ENCODE measurements at places on chromosomes 16 and 17.
A peak's percentile ranks its signal among the peaks of the same experiment; 100 is the strongest.

GRCh38 chr17:82056729-82057621 is 5.3 kb downstream of the GPS1 start:
- DNase-seq = no peak

DNA sequence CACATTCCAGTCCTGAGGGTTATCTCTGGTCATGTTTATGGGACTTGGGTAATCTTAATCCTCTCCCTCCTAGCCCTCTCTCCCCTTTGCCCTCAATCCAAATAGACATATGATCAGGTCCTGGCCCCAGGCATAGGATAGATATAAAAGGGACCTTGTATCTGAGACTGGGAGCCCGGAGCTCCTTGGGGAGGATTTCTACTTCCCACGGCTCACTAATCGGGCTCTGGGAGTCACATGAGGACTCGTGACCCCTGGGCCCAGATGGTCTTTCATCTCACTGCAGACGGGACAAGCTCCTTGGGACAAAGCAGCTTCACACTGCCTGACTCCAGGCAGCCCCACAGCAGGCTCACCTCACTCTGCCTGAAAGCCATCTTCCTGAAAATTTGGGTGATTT is 57.8 kb upstream of the LYRM9 start:
- DNase-seq = no peak

DNA sequence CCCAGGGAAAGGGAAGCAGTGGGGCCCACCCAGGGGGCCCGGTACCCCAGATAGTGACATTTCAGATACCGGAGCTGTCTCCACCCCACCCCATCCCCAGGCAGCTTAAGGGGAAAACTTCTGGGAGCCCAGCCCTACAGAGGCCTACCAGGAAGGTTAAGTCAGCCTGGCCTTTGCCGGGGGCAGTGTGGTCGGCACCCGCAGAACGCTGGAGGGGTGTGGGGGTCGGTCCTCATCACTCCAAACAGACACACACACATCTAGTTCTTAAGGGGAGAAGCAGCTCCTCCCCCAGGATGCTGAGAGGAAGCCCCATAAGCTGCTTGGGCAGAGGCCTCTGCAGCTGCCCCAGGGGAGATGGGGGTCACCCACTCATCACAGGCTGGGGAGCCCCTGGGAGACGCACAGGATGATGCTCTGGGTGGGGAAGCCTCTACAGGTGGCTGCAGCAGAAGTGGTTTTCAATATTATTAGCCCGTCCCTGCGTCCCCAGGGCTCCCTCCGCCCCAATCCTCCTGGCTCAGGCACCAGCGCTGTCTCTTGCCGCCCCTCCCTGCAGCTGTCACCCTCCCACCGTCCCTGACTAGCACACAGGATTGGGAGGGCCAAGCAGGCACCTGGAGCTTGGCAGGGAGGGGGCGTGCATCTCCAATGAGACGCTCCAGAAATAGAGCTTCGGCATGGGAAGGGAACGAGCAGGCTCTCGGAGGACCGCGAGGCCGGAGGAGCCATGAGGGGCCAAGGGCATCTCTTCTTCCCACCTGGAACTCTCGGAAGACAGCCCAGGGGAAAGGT is 1.4 kb upstream of the ABR start:
- no peak for DNase-seq

- no peak for DNase-seq
These were observed 23.9 kb upstream of the CAPNS2 start for GRCh38 chr16:55542459-55543082.

GRCh38 chr16:61403386-61403785 is 632.9 kb downstream of the CDH8 start:
- no peak for DNase-seq

GRCh38 chr17:45018514-45018847 is 33.0 kb downstream of the DCAKD start:
- no peak for DNase-seq

DNA sequence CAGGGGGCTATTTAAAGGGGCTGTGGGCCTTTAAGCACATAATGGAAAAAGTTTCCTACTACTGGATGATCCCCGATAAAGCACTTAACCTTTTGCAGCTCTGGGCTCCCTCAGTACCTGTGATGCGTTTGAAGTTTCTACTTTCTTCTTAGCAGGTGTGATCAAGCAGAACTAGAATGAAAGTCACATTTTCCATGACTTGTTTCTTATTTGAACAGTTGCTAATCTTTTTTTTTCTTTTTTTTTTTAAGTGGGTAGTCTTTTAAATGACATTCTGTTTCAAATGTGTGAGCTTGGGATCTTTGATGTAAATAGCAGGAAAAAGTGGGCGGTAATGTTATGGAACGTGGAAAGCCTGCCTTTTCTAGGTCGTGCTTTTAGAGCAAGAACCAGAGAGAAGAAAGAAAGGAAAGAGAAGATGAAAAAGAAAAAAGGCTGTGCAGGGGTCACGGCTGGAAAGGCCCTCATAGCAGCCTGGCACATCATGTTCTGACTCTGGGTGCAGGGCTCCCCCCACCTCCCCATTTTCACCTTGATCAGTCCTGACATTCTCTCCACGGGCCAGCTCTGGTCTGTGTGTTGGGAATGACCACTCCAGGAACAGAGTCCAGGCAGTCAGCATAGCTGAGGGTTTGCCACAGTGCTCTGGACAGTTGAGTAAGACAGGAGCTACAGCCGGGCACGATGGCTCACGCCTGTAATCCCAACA is 150.6 kb downstream of the CLEC16A start:
- no peak for DNase-seq

GRCh38 chr17:71725811-71726210 is 395.0 kb upstream of the SOX9 start:
- DNase-seq = no peak

GRCh38 chr17:42311240-42312034 is 23.1 kb downstream of the STAT5A start:
- DNase-seq = peak; percentile 89

- DNase-seq = no peak
These were observed 179.4 kb downstream of the COPRS start for GRCh38 chr17:31679667-31680066.

- no peak for DNase-seq
These were observed 64.1 kb downstream of the PLD6 start for GRCh38 chr17:17141860-17142552.

DNA sequence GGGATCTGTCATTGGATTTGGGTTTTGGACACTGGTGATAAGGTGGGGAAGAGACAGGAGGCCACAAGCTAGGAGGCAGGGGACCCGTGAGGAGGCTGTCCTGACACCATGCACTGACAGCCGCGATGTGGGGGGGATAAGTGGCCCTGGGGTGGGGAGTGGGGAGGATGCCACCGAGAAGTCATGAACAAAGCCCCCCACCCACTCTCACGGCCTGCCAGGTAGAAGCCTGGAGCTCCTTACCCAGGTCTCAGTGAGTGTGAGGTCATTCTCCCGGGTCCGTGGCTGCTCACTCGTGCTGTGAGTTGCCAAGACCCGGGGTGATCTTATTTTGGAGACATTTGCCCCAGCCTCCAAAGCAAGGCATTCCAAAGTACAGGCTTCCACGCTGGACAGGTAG is 165.9 kb upstream of the TNRC6C start:
- DNase-seq = no peak

DNA sequence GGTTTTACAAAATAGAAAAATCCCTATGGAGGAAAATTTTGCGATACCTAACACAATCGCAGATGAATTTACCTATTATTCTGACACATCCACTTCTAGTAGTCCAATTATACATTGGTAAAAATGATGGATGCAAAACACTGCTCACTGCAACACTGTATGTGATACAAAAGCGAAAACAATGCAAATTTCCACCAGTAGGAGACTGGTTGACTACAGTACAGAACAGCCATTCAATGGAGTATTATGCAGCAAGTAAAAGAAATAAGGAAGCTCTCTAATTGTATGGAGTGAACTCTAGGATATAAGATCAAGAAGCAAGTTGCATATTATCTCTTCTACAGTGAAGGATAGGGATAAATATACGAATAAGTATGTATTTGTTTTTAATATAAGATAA is 48.5 kb downstream of the SETD6 start:
- no peak for DNase-seq

- no peak for DNase-seq
These were observed 17.4 kb downstream of the RPA1 start for GRCh38 chr17:1847191-1847590.

DNA sequence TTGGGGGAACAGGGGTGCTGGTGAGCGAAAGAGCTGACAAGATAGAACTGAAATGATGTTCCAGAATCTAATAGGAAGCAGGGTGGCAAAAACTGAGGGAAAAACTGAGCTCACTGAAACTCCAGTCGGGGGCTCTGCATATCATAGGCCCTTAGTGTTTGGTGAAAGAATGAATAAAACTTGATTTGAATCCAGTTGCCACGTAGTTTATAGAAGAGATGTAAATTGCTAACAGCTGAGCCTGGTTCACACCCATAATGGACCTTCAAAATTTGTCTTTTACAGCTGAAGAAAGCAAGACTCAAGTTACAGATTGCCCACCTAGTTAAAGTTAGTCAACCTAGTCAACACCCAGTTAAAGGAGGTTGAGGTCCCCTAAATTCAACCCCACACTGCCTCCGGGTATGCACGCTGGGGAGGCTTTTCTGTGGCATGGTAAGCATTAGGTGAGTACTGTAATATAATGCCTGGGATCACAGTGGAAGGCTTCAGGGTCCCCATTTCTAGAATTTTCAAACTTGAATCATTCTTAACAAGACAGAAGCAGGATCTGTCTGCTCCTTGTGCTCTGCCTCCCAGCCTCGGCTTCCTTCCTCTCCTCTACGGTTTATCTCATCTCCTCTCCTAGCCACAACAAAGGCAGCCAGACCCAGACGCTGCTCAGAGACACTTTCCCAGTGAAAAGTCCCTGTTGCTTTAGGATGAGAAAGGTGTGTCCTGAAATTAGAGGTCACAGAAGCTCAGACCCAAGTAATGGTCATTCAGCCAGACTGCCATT is 26.9 kb upstream of the SUPT4H1 start:
- DNase-seq = no peak

DNA sequence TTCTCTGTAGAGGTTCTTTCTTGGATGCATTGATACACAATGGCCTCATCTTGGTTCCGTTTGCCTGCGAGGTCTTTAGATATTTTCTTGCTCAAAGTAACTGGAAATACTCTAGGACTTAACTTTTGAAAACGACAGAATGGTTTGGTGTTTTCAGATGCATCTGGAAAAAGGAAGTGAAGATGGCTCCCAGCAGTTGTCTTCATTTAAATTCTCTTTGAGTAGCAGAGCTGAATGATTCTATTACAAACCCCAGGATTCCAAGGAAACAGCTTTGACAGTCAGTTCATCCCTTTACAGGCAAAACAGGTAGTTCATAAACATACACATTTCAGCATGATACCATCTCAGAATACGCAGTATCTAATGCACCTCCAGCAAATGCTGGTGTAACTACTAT is 54.8 kb downstream of the PSMD12 start:
- DNase-seq = no peak

DNA sequence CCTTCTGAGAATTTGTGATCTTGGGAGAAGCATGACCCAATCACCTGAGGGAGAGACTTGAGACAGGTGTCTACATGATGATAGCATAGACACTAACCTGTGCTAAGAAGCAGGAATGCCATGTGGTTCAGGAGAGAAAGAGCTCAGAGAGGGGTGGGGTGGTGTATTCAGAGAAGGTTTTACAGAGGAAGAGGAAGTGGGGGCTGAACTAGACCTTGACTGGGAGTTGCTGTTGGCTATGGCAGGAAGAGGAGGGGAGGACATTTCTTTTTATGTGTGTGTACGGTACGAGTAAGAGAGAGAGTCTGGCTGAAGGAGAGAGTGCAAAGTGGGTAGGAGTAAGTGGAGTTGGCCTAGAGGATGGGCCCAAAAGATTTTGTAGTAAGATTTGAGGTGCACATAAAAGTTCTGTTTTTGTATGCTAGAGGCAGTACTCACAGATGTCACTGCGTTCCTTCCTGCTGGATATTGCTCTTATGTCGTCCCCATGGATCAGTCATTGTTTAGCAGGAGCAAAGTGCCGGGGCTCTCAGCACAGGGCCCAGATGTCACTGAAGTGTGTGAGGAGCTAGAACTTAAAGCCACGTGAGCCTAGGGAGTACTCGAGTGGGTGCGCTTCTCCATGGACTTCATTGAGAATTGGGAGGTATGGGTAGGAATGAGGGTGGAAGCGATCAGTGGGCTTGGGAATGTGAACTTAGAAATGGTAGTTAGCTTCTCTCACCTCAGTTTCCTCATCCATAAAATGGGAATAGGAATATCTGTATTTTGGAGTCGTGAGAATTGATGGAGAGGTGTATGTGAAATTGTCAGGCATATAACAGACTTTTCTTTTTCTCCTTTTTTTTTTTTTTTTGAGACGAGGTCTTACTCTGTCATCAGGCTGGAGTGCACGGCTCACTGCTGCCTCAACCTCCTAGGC is 22.1 kb downstream of the SLC7A6 start:
- DNase-seq = no peak

DNA sequence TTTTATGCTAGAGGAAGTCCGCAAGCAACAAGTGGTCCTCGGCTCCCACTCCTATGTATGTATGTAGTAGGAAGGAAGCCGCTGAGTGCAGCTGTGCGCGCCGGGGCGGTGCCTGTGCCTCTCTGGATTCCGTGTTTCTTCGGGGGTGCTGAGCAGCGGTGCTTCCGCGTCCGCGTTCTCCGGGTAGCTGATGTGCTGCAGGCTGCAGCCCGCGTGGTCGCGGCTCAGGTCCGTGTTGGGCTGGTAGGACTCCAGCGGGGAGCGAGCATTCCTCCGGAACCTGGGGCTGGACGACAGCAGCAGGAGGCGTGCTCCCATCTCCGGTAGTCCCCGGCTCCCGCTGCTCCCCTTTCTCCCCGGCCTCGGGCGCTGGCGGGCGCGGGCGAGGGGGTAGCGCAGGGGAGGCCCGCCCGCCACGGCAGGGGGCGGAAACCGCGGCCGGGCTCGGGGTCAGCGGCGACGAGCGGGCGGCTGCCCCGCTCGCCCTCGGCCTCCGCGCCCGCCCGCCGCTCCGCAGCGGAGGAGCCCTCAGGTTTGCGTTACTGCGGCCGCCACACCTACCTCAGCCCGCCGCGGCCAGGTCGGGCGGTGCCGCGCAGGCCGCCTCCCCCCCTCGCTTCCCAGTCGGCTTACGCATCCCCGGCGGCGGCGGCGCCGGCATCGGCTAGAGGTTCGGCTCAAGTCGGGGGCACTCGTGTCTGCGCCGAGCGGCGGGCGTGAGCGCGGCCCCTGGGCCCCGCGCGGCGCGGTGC is 487 bp downstream of the C17orf67 start:
- peak; percentile 84 for DNase-seq

GRCh38 chr16:20611350-20611902 is 35.3 kb upstream of the ACSM2B start:
- DNase-seq = peak; percentile 71

- DNase-seq = no peak
These were observed 17.1 kb downstream of the SPIRE2 start for GRCh38 chr16:89845417-89845816.
